Dermis microvascular lymphatic vessel endothelial cell (primary cell): ENCODE measurements at places on chromosomes 1 and 21.
A peak's percentile ranks its signal among the peaks of the same experiment; 100 is the strongest.

DNA sequence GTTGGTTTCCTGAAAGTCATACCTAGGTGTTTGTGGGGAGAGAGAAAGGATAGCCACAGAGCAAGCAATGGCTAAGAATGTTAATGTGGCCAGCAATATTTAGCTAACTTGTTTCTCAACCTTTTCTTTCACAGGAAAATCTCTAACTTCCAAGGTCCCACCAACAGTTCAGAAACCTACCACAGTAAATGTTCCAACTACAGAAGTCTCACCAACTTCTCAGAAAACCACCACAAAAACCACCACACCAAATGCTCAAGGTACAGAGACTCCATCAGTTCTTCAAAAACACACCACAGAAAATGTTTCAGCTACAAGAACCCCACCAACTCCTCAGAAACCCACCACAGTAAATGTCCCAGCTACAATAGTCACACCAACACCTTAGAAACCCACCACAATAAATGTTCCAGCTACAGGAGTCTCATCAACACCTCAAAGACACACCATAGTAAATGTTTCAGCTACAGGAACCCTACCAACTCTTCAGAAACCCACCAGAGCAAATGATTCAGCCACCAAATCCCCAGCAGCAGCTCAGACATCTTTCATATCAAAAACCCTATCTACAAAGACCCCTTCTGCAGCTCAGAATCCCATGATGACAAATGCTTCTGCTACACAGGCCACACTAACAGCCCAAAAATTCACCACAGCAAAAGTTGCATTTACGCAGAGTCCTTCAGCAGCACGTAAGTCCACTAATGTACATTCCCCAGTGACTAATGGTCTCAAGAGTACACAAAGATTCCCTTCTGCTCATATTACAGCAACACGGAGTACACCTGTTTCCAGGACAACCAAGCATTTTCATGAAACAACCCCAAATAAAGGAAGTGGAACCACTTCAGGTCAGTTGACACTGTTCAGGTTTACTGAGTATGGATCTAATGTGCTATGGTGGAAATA is 15.3 kb downstream of the CD55 start:
- no peak for DNase-seq

- DNase-seq: no peak
These were observed 130.6 kb downstream of the HHIPL2 start for GRCh38 chr1:222417264-222417663.

DNA sequence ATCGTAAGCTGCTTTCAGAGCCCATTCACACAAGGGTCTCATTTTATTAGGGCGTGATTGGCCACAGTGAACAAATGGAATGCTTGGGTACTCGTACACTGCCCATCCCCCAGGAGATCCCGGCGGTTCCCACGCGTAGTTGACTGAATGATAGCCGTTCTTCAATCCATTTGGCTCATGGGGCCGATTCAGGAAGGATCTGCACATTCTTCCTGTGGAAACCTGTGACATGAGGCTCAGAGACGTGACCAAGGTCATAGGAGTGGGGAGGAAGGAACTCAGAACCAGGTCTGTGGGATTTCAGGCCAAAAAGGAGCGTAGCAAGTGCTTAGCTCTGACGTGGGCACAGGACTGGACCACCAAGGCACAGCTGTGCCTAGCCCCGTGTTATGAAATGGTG is 11.7 kb downstream of the ABCG1 start:
- DNase-seq: peak; percentile 66

DNA sequence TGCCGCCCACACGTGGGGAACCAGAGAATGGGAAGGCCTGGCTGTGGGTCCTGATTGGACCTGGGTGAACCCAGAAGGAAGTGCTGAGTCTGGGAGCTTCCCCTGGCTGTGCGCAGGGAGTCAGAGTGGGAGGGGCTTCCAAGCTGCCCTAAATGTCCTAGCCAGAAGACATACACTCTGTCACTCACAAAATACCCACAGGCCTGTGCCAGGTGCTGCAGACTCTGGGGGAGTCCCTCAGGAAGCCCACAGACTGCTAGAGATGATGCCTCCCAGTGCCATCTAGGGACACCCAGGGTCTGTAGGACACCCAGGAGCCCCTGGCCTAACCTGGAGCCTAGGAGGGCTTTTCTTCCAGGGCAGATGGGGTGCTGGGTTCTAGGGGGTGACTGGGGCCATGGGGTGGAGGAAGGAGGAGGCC is 33.7 kb upstream of the LRP8 start:
- DNase-seq: no peak

DNA sequence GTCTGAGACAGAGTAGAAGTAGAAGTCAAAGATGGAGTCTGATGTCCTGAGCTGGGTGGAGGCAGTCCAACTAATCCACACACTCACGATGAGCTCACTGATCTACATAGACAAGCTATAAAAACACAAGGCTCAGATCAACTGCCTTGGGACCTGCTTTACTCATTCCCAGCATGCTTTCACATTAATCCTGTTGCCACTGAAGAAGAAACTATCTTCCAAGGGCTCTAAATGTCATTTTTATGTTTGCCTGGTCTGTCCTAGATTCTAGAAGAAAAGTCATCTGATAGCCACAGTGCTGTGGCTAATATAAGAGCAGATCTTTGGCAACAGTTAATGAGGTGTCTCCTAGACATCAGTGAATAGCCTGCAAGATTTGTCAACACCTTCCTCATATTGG is 522.7 kb downstream of the NUF2 start:
- DNase-seq: no peak

DNA sequence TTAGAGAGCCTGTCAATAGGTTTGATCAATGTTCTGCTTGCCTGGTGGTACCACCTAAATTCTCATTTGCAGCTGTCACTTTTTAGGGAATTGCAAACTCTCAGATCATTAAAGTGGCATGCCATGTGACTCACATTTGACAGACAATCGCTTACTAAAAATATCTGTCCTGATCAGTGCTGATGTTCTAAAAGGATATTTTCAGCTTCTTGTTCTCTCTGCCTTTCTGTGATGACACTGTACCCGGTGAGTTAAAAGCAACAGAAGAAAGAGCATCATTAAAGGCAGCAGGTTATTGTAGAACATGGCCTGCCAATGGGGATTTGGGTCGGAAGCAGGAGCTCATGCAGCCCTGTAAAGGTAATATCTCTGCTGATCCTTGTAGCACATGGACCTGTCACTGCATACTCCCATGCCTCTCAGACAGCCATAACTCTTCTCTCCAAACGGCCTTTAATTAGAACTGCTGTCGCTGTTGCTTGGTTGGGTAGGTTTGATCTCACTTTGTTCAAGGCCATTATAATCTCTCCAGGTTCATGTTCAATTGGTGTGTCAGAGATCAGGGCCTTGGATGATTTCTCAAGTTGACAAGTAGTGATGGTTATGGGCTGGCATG is 441.3 kb upstream of the DEPDC1 start:
- no peak for DNase-seq

DNA sequence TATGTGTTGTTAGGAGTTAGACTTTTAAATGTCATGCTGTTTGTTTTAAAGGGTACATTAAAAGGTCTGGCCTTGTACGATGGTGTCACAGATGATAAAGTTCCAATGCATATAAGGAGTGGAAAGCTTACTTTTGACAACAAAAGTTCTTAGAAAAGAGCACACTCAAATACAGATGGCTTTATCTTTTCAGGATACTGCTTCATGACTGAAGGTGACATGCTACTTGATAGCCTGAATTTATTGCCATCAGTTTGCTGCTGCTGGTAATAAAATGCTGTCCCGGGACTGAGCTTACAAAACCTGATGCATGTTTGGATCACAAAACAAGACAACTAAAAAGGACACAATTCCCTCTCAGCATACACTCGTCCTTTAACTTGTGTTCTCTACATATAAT is 84.9 kb downstream of the TTC3 start:
- no peak for DNase-seq

DNA sequence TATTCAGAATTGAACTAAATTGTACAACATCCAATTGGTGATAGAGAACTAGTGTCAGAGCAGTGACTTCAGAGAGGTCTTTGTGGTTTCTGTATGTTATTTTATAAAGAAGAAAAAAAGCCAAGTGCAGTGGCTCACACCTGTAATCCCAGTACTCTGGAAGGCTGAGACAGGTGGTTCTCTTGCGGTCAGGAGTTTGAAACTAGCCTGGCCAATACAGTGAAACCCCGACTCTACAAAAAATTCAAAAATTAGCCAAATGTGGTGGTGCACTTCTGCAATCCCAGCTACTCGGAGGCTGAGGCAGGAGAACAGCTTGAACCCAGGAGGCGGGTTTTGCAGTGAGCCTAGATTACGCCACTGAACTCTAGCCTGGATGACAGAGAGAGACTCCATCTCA is 90.7 kb downstream of the ASH1L start:
- no peak for DNase-seq

- DNase-seq: peak; percentile 3
These were observed 143.0 kb upstream of the GRIK3 start for GRCh38 chr1:37177230-37177864.

DNA sequence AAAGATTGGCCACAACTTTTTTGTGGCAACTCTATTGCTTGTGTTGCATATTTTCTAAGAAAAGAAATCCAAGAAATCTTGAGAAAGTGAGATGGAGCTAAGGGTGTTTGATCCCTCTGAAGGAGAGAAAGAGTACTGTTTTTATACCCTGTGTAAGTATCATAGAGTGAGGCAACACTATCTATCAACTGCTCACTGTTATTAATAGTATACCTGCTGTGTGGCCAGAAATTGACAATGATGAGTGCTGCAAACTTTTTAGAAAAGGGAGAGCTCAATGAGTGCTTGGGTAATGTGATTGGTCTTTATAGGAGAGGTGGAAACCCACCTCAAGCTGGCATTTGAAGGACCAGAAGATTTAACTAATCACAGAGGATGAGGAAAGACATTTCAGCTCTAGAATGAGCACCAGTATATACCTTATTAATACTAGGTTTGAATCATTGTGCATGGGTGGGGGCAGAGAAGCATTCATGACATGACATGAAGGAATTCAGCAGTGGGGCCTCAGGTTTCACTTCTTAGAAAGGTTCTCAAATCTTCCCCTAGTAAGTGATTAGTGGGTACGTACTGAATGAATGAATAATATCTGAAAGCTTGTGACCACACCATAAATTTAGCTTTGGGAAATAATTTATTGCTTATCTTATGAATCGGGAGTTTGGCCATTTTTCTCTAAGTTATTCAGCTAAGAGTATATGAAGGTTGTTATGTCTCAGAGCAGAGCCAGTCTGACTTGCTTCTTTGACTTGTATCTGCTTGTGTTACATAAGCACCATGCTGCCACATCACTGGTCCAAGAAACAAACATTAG is 169.2 kb upstream of the SGIP1 start:
- no peak for DNase-seq

DNA sequence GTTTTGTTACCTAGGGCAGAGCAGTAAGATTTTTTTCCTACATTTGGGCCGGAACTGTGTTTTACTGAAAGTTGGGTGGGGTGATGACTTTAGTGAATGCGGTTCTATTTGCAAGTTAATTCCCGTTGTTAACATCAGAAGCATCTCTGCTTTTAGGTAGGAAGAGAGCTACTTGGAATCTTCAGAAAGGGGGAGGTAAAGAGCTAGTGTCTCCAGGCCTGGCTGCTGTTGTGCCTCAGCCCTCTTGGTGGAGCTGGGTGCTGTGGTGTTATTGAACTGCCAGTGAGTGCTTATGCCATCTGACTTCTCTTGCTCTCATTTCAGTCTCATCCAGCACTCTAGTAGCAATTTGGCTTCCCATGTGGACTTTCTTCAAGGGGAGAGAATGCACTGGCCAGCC is 3.4 kb downstream of the KDM4A start:
- DNase-seq: no peak

DNA sequence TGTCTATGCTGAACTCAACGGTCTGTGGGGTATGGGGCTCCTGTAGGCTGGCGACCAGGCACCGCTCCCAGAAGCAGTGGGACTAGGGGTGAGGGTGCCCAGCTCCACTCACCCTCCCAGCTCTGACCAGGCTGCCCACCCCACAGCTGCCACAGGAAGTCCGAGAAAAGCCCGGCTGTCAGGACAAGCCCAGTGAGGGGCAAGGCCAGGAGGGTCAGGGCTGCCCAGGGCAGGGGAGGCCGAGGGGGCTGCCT is 3.5 kb upstream of the TMEM52 start:
- no peak for DNase-seq

GRCh38 chr1:91696321-91696720 is 189.6 kb downstream of the TGFBR3 start:
- peak; percentile 34 for DNase-seq

GRCh38 chr1:234780531-234781162 is 170.7 kb upstream of the IRF2BP2 start:
- no peak for DNase-seq

DNA sequence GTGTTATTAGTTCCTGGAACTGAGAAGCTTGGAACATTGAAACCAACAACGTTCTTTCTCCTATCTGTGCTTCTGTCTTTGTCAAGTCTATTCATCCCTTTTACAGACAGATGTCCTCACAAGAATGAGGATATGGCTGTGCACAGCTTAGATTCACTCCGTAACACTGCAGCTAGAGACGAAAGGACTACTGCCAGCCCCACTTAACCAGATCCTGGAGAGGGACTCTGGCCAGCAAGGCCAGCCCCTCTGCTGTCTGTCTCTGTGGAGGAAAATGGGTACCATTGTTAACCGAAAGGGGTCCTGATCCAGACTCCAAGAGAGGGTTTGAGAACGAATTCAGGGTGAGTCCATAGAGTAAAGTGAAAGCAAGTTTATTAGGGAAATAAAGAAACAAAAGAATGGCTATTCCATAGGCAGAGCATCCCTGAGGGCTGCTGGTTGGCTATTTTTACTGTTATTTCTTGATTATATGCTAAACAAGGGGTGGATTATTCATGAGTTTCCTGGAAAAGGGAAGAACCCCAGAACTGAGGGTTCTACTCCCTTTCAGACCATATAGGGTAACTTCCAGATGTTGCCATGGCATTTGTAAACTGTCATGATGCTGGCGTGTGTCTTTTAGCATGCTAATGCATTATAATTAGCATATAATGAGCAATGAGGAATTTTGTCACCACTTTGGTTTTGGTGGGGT is 17.4 kb upstream of the USP24 start:
- no peak for DNase-seq

DNA sequence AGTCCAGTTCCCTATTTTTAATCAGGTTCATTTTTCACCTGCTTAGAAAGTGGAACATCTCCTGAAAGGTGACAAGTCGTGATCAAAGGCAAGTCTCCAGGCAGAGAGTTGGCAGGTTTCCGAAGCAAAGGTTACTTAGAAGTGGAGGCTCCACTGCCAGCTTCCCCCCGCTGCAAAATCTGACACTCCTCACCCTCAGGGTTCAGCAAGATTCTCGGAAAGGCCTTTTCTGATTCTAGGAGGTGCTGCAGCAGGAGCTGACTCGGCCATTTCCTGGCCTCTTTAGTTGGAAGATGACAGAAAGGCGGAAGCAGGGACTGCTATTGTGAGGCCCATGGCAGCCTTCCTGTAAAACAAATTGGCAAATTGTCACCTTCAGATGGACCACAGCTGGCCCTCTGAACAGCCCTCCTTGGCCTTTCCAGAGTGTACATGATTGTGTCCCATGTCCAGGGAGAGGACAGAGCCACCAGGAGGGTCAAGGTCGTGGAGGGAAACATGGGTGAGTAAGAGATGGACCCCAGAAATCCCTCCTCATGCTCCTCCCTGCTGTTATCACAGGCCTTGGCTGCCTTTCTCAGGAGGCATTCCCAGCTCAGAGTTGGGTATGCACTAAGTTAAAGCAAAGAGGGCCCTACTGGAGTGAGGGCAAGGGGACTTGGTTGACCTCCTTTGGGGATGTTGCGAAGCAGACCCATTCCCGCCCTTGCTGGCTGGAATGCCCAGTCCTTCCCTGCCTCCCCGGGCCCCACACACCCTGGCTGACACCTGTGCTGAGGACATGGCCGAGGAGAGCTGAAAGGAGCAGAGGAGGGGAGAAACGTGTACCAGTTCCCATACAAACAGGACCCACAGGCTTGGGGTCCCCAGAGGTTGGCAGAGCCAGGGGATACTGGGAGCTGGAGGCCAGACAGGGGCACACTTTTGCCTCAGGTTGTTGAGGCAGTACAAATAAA is 115.5 kb upstream of the IRF2BP2 start:
- no peak for DNase-seq
